OCI-LY7 (cell line): ENCODE measurements at places on chromosomes 12 and 14. TPM values are rescaled to one million over a fixed set of nuclear protein-coding genes. Genes with fewer than 3 reads are reported as not detected.

The RIN3 gene
- total RNA-seq = not detected in 2 replicates

The ZNF10 gene
- total RNA-seq = 7.1 and 10.1 TPM in 2 replicates

The TCTN2 gene
- 3.7 and 4.7 TPM in 2 replicates for total RNA-seq

The BMP4 gene
- not detected in 2 replicates for total RNA-seq

The NKX2-1 gene
- not detected in 2 replicates for total RNA-seq

The MYH6 gene
- not detected in 2 replicates for total RNA-seq
